Activated CD8-positive, alpha-beta memory T cell treated with anti-CD3 and anti-CD28 coated beads for 1 hour (primary cell): ENCODE measurements at places on chromosomes 5 and 9.

GRCh38 chr9:30673132-30673531 is 1711.3 kb upstream of the ACO1 start:
- no peak for DNase-seq

DNA sequence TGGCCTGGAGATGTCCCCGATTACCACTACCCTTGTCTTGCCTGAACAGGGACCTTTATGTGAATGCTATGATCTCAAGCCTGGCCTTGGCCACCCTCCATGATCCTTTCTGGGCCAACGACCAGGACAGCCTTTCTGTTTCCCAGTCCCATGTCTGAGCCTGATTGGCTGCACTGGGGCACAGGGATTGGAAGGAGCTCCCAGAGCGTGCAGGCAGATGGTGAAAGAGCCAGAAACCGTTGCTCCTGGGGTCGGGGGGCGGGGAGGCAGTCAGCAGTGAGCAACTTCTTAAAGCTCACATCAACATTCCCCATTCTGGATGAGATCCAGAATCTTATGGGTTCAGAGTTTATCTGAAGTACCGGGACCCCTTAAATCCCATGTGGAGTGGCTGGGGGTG is 84.4 kb downstream of the INSYN2B start:
- DNase-seq: no peak

GRCh38 chr5:168714046-168714445 is 134.9 kb upstream of the PANK3 start:
- DNase-seq: no peak

- no peak for DNase-seq
Observed at GRCh38 chr9:88183798-88184495, 45.7 kb upstream of the SPATA31C2 start.

GRCh38 chr9:28197653-28198052 is 624.4 kb upstream of the C9orf72 start:
- no peak for DNase-seq

- no peak for DNase-seq
Observed at GRCh38 chr9:130073373-130073772, 19.7 kb downstream of the GPR107 start.

GRCh38 chr5:115431116-115431515 is 113.5 kb downstream of the FEM1C start:
- DNase-seq: no peak

DNA sequence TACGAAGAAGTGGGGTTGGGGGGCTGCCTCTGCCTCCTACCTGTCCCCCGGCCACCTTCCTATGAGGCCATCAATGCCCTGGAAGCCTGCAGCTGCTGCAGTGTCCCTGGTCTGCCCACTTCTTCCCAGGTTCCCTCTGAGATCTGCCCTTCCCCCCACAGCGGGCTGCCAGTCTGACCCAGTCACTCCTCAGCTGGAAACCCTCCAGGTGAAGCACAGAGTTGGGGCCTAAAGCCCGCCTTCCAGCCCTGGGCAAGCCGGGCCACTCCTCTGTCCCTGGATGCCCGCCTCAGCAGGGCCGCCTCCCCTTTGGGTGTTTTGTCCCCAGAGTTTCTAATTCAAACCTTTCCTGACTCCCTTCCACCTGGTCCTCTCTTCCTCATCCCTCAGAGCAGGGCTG is 137.0 kb downstream of the RXRA start:
- no peak for DNase-seq

- DNase-seq: no peak
Observed at GRCh38 chr5:77936365-77936693, 160.2 kb upstream of the TBCA start.

DNA sequence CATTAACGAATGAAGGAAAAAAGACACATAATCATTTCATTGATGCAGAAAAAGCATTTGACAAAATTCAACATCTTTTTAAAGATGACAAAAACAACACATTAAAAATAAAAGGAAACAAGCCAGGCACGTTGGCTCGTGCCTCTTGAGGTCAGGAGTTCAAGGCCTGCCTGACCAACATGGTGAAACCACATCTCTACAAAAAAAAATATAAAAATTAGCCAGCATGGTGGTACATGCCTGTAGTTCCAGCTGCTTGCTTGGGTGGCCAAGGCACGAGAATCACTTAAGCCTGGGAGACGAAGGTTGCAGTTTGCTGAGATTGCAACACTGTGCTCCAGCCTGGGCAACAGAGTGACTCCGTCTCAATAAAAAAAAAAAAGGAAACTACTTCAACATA is 77.0 kb downstream of the ERCC6L2 start:
- DNase-seq: no peak

DNA sequence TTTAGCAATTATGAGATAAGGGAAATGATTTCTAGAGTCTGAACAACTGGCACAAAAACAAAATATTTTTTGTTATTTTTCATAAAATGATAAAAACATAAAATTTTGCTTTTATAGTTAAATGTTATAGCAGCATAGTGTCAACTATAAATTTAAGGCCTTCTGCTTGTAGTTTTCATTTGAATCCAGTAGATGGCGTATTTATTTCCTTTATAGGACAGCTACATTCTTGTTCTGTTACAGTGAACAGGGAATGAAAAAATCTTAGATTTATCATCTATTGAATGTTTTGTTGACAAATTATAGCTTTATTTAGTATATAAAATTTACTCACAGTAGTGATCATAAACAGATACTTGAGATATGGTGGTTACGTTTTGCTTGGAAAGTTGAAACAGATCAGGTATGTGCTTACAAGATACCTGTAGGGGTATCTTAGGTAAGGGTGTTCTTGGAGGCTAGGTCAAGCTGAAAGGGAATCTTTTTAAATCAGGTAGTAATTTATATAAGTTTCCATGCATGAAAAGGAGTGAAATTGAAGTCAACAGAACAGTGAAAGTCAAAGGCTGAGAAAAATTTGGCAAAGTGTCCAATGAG is 239.3 kb upstream of the GRIN3A start:
- DNase-seq: no peak

GRCh38 chr9:97511655-97512427 is 10.4 kb downstream of the TMOD1 start:
- DNase-seq: no peak

DNA sequence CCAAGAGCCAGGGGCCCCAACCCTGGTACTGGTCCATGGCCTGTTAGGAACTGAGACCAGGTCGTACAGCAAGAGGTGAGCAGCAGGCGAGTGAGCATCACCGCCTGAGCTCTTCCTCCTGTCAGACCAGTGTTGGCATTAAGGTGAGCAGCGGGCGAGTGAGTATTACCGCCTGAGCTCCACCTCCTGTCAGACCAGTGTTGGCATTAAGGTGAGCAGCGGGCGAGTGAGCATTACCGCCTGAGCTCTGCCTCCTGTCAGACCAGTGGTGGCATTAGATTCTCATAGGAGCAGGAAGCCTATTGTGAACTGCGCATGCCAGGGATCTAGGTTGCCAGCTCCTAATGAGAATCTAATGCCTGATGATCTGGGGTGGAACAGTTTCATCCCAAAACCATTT is 31.0 kb upstream of the UBE2QL1 start:
- DNase-seq: no peak

DNA sequence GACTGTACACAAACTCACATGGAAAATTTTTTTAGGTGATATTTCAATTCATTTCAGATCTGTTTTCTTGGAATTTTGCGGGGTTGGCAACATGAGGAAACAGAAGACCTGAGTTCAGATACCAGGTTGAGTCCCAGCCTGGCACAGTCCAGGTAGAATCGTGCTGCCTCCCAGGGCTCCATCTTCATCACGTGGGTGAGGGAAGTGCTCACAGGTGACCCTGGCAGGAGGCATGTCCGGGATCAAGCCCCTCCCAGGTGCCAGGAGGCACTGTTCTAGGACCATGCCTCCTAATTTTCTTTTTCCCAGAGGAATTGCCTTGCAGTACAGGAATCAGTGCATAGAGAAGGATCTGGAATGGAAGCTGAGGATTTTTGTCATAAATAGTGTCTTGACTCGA is 318.3 kb upstream of the IRX4 start:
- no peak for DNase-seq

DNA sequence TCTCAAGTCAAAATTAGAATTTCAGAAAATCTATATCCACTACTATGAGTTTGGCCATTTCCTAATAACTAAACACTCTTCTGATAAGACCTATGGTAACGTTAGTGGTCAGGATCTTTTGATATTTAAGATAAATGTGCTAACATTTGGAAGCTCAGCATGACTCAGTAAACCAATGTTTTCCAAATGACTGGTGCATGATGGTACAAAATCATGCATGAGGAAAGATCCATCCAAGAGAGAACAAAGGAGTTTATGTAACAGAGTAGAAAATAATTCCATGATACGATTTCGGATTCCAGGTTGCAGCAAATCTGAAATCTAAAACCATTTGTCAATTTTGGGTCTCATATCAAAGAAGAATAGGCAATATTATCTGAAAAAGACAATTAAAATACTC is 279.2 kb downstream of the NSG2 start:
- DNase-seq: no peak

DNA sequence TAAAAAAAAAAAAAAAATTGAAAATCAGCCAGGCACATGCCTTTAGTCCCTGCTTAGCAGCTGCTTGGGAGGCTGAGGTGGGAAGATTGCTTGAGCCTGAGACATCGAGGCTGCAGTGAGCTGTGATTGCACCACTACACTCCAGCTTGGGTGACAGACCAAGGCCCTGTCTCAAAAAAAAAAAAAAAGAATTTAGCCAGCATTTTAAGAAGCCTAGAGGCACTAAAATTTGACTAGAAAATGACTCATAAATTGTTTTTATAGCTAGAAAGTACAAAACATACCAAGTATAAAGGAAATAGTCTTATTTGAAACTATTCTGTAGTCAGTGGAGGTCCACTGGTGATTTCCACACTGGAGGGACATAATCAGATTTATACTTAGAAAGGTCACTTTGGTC is 17.5 kb downstream of the LRRC70 start:
- no peak for DNase-seq

DNA sequence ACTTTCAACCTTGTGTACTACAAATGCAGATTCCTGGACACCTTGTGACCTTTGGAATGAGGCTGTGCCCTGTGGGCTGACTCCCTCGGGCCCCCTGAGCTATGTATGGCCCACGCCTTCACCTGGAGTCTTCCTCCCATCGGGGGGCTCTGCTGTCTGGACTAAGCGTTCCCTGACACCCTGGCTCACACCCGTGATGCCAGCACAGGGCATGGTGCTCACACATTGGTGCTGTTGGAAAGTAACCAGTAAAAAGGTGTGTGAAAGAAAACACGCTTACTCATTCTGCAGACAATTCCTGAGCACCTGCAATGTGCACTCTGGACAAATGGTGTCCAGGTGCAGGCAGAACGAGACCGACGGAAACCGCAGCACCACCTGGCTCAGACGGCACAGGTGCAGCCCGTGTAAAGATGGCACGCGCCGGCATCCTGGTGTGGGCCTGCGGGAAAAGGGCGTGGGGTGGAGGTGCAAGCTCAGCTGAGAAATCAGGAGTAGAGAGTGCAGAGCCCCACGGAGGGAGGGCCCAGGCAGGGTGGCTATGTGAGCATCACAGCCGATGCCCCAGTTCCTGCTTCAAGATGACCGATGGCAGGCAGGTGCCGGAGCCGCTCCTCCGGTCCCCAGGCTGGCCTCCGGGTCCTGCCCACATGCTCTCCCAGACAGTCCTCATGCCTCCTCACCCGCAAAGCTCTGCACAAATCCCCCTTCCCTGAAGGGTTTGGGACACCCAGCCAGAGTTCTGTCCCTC is 11.0 kb downstream of the LPCAT1 start:
- DNase-seq: no peak

- no peak for DNase-seq
Observed at GRCh38 chr9:100865111-100865510, 163.4 kb upstream of the PLPPR1 start.

- DNase-seq: no peak
Observed at GRCh38 chr9:129517006-129517405, 103.9 kb downstream of the C9orf50 start.

GRCh38 chr9:91419222-91420191 is 4.1 kb downstream of the NFIL3 start:
- no peak for DNase-seq

DNA sequence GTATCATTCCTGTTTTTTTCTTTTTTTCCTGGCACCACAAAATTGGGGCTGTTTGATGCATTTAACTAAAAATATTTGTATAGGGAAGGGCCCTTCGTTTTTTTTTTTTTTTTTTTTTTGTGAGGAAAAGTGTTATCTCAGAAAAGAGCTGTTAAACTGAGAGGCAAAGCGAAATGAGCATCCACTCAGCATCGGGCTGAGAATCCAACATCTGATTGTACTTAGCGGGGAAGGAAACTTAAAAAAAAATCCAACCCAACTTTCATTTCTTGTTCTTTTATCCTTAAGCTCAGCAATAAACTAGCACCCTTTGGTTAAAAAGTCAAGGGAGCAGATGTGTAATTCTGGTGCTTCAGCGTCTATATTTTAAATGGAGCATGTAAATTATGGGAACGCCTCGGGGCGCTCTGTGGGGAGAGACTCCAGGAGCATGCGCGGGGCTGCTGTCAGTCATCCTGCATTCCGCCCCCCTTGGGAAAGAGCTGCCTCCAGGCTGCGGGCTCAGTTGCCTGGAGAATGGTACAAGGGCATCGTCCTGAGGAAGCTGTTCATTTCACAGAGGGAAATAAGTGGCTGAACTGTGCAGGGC is 33.3 kb downstream of the DMRT2 start:
- DNase-seq: no peak

DNA sequence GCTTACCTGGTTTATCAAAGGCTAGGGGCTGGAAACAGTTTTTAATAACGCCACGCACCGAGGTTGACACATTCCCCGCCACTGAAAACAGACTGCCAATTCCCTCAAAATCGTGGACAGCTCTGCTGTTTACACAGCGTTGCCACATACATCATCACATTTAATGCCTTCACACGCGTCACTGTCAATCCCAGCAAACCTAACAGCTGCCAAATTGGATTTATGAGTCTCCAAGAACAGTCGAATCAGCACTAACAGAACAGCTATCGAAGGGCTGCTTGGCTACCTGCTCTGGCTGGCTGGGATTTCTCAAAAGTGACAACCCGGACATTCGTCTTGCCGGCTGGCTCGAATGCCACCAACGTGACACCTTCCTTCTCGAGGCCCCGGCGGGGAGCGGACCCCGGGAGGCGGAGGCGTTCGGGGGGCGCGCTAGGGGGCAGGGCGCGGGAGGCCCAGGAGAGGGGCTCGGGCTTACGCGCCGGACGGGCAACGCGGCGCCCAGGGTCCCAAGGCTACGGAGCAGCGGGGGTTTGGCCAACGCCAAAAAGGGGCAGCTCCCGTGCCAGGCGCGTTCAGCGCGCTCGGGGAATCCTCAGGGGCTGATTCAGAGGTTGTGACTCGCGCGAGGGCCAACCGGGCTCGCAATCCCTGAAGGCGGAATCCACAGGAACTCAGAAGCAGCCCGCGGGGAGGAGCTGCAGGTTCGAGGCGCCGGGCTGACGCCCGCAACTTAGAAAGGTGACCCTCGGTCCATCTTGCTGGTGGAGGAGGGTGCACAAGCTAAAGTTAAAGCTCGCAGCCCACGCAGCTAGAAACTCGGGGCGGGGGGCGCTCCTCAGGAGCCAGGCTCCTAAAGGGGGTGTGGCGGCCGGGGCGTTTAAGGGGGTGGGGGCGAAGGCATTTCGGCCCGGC is 1.2 kb downstream of the CDC14B start:
- no peak for DNase-seq

GRCh38 chr5:173895401-173896165 is 7.4 kb downstream of the CPEB4 start:
- no peak for DNase-seq
